ENCODE measurements at places on chromosomes 7 and 10. TPM values are rescaled to one million over a fixed set of nuclear protein-coding genes. Genes with fewer than 3 reads are reported as not detected.

DNA sequence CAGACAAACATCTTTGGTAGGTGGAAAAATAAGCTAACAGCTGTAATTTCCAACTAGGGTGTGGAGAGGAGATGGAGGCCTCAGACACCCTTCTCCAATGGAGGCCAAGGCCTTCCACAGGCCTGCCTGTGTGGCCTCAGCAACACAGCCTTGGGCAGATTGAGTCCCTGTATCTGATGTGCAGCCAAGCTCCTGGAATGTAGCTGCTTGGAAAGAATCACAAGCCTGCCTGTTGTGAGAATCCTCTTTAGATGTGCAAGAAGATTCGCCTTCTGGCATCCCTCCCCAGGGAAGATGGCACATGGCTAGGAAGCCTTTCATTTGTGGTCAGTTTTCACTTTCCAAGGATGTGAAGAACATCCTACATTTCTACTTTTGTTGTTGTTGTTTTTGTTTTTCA is 684.0 kb downstream of the GRID1 start:
- H3K4me1 ChIP-seq, result no peaks in the 10 kb centered on the region
- no peaks in the 10 kb centered on the region for H3K27me3 ChIP-seq

GRCh38 chr10:17665747-17666146 is 21.8 kb downstream of the STAM start:
- H3K4me1 ChIP-seq, result peaks cover 61% of the 10 kb centered on the region
- DNase-seq, result peak; percentile 20
- H3K4me3 ChIP-seq, result no peak overlapping the region
- H3K36me3 ChIP-seq, result peaks cover 12% of the 10 kb centered on the region

- DNase-seq, result no peak
- no peak overlapping the region for H3K27ac ChIP-seq
- no peaks in the 10 kb centered on the region for H3K27me3 ChIP-seq
These were observed 298.2 kb downstream of the CCSER2 start for GRCh38 chr10:84626397-84627087.

Gene ENKUR
- 0.21 TPM for total RNA-seq

Gene PPP1R3C
- total RNA-seq, result 18.7 TPM

Gene INTS15
- 16.3 TPM for total RNA-seq

Gene CDHR3
- total RNA-seq, result 8.2 TPM

Data from HepG2 (cell line).